RPMI7951 (cell line): ENCODE measurements at places on chromosomes 6 and 20.

DNA sequence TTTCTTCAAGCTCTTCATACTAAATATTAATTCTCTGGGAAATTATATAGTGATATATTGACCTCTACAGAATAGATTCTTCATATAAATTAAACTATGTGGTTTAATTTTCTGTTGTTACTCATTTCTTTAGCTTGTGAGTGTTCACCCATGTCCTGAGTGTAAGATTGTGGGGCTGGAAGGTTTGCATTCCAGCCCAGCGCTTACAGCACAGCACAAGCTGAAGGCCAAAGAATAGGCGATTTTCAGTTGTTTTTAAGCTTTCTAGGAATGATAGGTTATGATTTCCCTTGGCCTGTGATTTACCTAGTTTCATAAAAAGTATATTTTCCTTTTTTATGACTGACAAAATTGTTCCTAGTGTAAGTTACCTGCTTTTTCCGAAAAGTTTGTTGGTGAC, 194.1 kb downstream of the PLCB1 start:
- DNase-seq: no peak

GRCh38 chr6:23002044-23002619, 432.8 kb downstream of the HDGFL1 start:
- DNase-seq: no peak

GRCh38 chr6:169895000-169895759, 143.8 kb downstream of the ERMARD start:
- DNase-seq: no peak

GRCh38 chr20:44692932-44693480, 22.2 kb upstream of the CCN5 start:
- peak; percentile 100 for DNase-seq

DNA sequence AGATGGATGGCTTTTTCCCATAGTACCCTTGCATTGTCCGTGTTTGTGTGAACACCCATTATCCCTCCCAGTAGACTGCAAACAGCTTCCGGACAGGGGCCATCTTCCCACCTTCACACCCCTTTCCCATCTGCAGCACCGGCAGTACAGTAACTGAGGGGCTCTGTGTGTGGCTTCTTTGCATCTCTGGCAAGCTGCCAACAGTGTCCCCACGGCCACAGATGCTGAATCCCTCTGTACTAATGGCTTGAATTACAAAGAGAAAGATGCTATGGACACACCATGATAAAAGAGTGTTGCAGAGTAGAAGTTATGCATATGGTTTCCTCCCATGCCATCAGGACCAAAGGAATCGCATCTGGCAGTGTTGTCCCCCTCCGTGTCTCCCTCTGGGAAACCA, 101.1 kb upstream of the CDYL start:
- no peak for DNase-seq

- no peak for DNase-seq
These were observed 32.2 kb upstream of the NXT1 start for GRCh38 chr20:23318347-23318746.
